ENCODE measurements at places on chromosomes 16 and 17.

GRCh38 chr17:79711715-79712305 is 18.9 kb upstream of the ENPP7 start:
- no peak for DNase-seq

DNA sequence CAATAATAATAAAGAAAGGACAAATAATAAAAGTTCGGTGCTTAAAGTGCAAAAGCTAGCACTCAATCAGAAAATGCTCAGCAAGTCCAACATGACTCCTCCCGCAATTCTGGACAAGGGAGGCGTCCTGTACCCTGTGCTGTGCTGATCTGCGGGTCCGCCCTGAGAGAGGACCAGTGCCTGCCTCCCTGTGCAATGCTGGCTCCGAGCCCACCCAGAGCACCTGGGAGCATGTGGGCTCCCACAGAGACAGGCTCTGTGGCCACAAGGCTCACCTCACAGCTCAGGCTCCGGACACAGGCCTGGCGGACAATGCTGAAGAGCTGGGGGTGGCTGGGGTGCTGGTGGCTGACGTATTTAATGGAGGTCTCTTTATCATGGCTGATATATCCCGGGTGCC is 11.1 kb downstream of the FLCN start:
- DNase-seq: no peak

DNA sequence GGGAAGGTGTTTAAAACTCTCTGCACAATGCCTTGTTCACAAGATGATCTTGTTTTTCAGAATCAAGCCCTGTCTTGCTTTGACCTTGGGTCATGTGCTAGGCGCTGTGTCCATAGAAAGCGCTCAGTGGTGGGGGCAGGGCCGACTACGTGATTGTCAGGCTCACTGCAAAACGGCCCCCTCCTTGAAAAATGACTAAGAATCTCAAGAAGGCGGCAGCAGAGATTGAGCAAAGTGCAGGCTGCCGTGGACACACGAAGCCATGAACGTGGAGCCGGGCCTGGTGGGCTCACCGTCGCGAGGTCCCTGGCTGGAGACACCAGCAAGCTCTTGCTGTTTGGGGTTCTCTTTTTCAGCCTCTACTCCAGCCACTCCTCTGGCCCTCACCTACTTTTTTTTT is 10.2 kb downstream of the ATP2C2 start:
- no peak for DNase-seq

- no peak for DNase-seq
Measured at GRCh38 chr17:68482576-68483041, 25.3 kb upstream of the WIPI1 start.

DNA sequence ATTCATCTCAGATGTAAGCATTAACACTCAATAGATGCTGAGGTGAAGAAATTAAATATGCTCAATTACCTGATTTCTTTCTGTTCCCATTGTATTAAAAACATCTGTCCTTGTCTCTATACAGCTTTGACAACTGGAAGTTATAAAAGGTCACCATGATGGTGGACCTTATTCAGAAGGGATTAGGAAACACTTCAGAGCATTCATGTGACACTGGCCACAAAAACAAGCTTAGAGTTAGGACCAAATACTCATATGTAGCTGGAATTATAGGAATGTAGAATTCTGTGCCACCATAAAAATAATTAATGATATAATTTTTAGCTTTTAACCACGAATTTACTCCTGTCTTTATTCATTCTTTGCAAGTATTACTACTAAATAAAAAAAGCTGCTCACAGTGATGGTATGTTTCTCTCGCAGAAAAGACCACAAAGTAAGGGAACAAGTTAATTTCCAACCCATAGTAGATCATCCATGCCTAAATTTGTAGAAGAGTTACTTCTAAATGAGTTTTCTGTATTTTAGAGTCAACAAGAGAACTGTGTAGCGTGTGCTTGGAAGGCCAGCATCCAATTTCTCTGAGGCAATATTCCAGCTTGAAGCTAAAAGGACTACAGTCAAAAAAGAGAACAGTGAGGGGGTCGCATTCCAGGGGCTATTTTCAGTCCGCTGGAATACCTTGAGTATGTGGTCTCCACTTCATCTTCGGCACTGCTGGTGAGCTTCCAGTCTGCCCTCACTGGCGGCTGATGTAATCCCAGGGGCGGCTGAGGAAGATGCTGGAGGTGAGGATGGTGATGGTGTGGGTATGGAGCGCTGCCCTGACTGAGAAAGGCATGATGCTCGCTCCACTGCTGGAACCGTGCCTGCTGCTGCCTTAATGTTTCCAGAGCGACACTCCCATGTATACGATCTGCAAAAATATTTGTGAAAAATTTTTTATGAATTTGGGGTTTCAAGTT is 63.7 kb downstream of the CACNG1 start:
- no peak for DNase-seq

GRCh38 chr17:76371656-76372628 is 12.5 kb upstream of the SPHK1 start:
- DNase-seq: no peak

DNA sequence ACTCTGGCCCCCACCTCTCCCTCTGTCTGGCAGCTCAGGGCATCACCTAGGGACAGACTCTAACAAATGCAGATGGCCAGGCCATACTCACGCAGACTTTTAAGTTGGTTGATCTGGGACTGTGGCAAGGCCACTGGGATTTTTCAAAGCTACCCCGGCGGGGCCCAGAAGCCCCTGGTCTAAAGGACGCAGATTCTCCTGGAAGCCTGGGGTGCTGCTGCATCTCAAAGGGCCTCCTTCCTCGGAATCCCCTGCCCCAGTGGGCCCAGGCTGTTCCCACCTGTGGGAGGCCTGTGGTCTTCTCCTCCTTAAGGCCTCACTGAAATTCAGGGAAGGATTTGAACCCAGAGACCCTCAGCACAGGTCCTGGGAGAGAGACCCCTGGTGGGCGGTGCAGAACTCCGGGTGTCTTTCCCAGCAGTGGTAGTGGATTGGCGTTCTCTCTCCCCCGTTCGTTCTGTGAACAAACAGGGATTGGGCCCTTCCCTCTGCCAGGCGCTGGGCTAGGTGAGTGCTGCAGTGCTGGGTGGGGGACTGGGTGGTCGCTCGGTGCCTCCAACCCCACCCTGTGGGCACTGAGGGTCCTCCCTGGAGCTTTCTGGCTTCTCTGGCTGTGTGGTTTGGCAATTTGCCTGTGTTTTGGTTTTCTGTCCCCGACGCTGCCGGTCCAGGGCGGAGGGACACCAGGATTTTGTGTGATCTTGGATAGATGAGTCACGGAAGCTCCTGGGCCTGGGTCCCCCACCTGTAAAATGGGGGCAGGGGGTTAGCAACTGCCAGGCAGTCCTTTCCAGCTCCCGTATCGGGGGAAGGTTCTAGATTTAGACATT is 160.5 kb upstream of the GSE1 start:
- DNase-seq: no peak

- DNase-seq: peak; percentile 72
Measured at GRCh38 chr17:8109661-8110455, 8.5 kb downstream of the ALOXE3 start.

DNA sequence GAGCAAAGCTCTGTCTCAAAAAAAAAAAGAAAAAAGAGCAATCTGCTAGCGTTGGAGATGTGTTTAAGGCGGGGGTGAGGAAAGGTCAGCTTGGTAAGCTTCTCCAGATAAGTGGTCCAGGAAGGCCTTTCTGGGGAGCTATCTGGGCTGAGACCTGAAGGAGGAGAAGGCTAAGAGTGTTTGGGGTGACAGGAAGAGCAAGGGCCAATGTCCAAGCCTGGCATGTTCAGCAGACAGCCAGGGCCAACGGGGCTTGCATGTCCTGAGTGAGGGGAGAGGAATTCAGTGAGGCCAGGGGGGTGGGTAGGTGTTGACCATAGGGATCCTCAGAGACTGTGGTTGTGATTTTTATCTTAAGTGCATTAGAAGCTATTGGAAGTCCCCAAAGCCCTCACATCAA is 15.4 kb downstream of the STAT5A start:
- DNase-seq: no peak

GRCh38 chr17:55575058-55575636 is 63.9 kb upstream of the SMIM36 start:
- DNase-seq: no peak

GRCh38 chr16:78438219-78438618 is 338.8 kb downstream of the WWOX start:
- no peak for DNase-seq
